ENCODE measurements at places on chromosomes 3 and 15.

DNA sequence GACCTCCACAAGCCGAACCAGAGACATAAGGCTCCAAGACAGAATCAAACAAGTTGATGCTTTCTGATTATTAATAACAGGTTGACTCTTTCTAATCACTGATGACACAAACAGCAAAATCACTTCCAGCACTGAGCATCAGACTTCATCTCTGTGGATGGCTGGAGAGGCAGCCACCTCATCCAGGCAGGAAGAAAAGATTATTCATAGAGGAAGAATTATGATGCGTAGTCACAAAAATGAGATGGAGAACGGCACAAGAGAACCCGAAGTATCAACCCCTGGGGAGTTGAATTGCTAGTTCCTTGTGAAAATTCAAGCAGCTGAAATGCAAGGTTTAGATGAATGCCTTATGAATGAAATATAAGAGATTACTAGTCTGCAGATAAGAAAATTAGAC, 49.9 kb upstream of the LMCD1 start:
- no peak for DNase-seq

- DNase-seq, result no peak
Observed at GRCh38 chr3:124064050-124064449, 72.1 kb upstream of the ROPN1 start.

- DNase-seq, result no peak
Observed at GRCh38 chr3:78096488-78097255, 1056.8 kb downstream of the ROBO2 start.

DNA sequence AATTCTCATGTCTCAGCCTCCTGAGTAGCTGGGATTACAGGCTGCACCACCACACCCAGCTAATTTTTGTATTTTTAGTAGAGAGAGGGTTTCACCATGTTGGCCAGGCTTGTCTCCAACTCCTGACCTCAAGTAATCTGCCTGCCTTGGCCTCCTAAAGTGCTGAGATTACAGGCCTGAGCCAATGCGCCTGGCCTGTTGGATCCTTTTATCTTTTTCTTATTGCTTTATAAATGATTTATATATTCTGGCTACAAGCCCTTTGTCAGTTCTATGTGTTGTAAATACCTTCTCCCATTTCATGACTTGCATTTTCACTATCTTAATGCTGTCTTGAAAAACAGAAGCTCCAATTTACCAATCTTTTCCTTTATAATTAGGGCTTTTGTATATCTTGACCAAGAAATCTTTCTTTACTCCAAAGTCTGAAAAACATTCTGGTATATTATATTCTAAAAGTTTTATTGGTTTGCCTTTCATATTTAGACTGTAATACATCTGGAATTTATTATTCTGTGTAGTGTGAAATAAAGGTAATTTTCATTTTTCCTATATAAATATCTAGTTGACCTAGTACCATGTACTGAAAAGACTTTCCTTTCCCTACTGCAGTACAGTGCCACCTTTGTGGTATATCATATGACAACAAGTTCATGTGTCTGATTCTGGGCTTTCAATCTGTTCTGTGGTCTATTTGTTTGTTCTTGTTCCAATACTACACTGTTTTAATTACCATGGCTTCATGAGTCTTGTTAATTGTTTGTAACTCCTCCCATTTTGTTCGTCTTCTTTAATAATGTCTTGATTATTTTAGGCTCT, 52.9 kb upstream of the RNU6-1 start:
- DNase-seq, result no peak

DNA sequence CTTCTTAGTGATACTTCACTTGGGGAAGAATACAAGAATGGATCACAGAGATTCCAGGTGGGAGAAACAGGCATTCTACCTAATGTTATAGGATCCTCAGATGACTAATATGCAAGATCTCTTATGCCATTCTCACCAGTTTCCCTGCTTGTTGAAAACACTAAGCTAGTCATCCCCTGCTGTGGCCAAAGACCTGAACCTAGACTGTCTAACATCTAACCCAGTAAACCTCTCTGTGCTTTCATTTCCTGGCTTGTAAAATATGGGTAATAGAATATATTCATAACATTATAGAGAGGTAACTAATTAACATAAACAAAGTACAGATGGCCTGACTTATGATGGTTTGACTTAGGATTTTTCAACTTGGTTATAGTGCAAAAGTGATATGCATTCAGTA, 776.3 kb downstream of the TUSC7 start:
- DNase-seq, result no peak

DNA sequence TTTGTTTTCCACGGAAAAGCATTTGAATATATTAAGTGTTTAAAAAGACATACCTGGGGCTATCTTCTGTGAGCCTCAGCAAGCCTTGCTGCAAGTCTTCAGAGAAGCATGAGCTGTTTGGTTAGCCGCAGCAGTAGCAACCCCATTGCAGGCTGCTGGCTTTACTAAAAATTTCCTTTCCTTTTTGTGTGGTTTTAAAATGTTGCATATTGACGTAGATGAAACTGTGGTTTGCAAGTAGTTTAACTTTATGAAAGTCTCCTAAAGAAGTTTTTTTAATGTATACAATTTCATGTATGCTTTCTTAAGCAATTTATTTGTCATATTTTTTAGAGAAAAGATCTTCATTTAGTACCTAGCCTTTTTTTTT, at the start of gene GPR171:
Gene GPR171, minus strand, starts transcription at position 166 of the 370 bp plus-strand sequence. CDS start 3,830 bp downstream, outside the sequence.
- peak; percentile 83 for DNase-seq

DNA sequence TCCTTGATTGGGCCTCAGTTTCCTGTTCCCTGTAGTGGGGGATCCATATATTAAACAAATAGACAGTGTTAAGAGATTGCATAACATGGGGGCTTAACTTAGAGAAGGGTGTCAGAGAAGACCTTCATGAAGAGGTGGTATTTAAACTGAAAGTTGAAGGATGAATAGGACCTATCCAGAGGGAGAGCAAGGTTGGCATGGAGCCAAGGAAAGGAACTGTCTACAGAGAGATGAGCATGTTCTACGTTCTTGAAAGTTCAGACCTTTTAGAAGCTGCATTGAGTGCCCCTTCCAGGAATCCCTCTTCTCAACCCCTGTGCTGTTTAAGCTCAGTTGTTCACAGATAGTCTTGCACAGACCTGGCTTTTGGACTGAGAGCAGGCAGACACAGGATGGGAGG, 2.4 kb downstream of the HTD2 start:
- DNase-seq, result no peak

- DNase-seq, result no peak
Observed at GRCh38 chr3:77038468-77038929, 1.4 kb upstream of the ROBO2 start.

- no peak for DNase-seq
Observed at GRCh38 chr3:129526121-129526900, 2.1 kb upstream of the RHO start.

DNA sequence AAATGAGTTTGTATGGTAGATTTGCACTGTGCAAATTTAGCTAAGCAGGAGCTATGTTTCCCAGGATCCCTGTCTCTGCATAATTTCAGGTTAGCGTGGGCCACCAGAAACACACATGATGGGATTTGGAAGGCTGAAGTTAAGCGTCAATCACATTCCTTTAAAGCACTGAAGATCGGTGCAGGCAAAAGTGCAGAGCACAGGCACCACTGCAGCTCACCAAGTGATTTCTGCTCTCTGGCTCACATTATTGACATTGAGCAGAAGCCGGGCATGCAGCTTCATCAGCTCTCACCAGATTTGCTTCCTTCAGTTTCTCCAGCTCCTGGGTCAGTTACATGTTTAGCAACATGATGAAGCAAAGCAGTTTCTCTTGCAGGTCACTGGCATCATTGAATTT, 256.4 kb upstream of the TGFBR2 start:
- no peak for DNase-seq

DNA sequence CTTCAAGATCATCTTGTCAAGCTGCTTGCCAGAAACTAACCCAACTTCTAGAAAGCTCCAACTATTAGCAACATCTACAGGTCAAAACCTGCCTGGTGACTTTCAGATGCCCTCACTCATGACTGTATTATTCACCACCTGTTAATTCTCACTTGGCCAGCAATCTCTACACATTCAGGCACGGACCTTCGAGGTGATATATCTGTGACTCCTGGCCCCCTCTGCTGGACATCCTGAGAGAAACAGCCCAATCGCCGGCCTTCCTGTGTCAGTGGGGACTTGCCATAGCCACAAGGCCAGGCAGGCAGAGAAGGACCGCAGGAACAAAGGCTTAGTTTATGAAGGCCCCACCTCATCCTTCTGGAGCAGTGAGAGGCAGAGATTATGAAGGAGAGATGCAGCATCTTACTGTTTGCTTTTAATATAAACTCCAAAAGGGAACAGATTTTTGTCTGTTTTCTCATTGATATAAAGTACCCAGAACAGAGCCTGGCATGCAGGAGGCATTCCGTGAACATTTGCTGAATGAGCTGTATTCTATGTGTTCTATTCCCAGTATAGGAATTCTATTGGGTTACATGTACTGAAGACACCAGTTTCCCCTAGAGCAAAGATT, 24.4 kb upstream of the OCA2 start:
- peak; percentile 28 for DNase-seq

- no peak for DNase-seq
Observed at GRCh38 chr15:55256281-55257011, 33.2 kb downstream of the RAB27A start.

DNA sequence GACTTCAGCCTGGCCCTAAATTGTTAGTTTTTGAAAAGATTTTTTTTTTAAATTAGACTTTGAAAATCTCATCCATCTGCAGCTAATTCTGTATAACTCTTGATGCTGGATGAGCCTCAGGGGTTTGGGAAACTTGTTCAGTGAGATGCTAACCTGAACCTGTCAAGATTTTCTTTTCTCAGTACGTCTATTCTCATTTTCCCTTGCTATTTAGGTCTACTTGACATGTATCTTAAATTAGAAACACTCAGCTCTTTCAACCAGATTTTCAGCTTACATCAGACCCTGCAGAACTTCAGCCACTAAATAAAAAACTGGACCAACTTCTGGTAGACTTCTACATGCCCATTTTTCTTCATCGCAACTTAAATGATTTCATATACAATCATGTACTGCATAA, 61.4 kb downstream of the MFSD1 start:
- no peak for DNase-seq

GRCh38 chr3:100158918-100159330, 44.6 kb upstream of the FILIP1L start:
- DNase-seq, result no peak

- DNase-seq, result no peak
Observed at GRCh38 chr3:18208091-18208490, 217.0 kb downstream of the SATB1 start.

GRCh38 chr3:18992709-18993108, 155.6 kb upstream of the KCNH8 start:
- no peak for DNase-seq

GRCh38 chr3:184261854-184262763, 756 bp upstream of the CAMK2N2 start:
- no peak for DNase-seq

DNA sequence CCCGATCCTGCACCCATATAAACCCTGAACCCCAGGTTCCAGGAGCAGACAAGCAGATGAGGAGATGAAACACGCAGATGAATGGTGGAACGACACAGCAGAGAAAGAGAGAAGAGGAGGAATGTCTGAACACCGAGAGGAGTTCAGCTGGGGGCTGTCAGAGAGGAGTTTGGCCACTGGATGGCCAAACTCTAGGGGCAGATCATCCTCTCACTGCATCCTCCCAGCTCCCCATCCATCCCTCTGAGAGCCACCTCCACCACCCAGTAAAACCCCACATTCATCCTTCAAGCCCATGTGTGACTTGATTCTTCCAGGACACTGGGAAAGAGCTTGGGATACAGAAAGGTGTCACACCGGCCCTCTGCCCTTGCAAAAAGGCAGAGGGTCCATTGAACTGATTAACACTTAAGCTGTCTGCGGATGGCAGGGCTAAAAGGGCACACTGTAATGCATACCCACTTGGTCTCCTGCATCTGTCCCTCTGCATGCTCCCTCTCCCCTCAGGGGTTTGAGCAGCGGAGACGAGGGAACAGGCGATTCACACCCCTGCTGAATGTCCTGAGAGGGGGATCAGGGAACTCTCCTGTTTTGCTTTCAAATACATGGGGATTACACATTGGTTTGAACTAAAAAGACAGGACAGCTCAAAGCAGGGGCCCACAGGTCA, 53.8 kb downstream of the TMED3 start:
- DNase-seq, result no peak

GRCh38 chr3:183959214-183959613, 58.5 kb downstream of the ABCC5 start:
- DNase-seq, result no peak

- no peak for DNase-seq
Observed at GRCh38 chr15:45089712-45090373, 24.1 kb downstream of the DUOX2 start.

DNA sequence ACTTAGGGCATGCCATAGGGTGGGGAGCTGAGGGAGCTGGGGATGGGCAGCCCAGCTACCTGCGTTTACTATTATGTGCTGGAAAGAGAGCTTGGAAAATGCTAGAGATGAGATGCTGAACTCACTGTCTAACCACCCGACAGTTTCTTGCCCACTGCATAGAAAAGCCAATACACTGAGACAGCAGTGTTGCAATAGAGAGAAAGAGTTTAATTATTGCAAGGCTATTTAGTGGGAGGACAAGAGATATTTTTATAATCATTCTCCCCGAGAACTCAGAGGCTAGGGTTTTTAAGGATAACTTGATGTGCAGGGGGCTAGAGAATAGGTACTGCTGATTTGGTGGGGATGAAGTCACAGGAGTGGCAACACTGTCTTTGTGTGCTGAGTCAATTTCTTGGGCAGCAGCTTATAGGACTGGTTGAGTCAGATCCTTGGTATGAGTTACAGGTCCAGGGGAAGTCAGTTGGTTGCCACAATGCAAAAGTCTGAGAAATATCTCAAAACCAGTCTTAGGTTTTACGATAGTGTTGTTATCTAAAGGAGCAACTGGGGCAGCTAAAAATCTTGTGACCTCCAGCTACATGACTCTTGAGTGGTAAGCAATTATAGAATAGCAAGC, 205.9 kb downstream of the GABRG3 start:
- DNase-seq, result no peak

DNA sequence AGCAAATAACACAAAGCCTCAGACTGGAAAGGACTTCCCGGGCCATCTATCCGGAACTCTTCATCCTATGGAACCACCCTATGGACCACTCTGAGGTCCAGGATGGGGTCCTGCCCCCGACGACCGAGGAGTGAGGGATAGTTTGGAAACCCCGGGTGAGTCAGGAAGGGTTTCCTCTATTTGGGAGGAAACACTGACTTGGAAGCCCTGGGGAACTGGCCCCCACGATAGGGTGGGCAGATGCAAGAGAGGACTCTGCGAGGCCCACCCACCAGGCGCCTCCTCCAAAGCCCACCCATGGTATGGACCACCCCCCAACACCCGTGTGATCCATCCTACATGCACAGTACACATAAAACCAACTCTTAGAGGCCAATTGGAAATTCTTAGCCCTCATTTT, 69.4 kb downstream of the CPN2 start:
- no peak for DNase-seq

GRCh38 chr3:195508185-195508584, 34.9 kb downstream of the PPP1R2 start:
- DNase-seq, result no peak
